ENCODE measurements at places on chromosomes 7 and 10.

- DNase-seq, result no peak
Observed at GRCh38 chr10:48697091-48697490, 12.4 kb downstream of the WDFY4 start.

- no peak for DNase-seq
Observed at GRCh38 chr10:127756264-127756663, 19.3 kb downstream of the FOXI2 start.

- no peak for DNase-seq
Observed at GRCh38 chr10:17831341-17831740, 22.2 kb downstream of the MRC1 start.

- DNase-seq, result peak; percentile 74
Observed at GRCh38 chr7:42247301-42247700, 10.3 kb upstream of the GLI3 start.

GRCh38 chr10:47047577-47048525, 136.6 kb downstream of the PTPN20 start:
- peak; percentile 26 for DNase-seq

DNA sequence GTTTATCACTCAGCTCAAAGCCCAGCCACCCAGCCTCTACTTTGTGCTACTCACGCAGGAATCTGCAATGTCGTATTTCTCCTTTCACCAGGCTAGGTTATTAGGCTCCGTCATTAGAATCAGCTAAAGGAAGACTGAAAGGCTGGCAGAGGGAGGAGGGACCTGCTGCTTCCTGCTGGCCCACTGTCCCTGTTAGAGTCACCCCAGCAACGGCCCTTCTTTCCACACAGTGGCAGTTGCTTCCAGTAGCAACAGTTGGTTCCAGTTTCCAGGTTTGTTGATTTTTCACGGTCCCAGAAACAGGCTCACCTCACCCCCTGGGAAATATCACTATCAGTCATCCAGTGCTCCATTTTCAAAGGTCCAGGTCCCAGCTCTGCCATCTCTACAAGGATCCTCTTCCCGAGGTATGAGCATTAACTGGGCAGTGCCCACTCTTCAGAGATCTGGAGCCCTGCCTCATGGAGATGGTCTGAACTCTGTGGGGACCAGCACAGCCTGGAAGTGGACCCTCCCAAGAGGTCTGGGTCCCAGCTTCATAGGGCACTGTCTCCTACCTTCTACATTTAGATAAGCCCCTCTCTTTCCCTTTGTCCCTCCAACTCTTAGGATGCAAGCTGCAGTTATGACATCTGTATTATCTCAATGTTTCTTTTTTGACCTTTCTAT, 15.9 kb downstream of the ODAD2 start:
- DNase-seq, result no peak

DNA sequence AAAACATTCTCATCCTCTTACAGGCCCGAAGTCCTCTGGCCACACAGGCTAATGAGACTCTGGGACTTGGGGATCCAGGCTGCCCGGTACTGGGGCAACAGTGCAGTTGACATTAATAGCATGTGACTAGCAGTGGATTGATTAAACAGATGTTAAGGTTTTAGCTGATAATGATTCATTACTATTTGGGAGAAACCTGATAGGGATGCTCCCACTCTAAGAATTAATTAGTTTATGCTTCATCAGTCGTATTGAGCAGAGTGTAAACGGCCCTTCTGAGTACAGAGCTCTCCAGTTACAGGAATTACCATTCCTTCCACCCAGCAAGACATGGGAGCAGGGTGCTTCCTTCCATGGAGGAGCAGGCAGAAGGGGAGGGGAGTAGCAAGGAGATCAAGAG, 82.7 kb downstream of the RPS24 start:
- DNase-seq, result no peak

- DNase-seq, result peak; percentile 71
Observed at GRCh38 chr7:79471283-79471682, 17.8 kb upstream of the MAGI2 start.

DNA sequence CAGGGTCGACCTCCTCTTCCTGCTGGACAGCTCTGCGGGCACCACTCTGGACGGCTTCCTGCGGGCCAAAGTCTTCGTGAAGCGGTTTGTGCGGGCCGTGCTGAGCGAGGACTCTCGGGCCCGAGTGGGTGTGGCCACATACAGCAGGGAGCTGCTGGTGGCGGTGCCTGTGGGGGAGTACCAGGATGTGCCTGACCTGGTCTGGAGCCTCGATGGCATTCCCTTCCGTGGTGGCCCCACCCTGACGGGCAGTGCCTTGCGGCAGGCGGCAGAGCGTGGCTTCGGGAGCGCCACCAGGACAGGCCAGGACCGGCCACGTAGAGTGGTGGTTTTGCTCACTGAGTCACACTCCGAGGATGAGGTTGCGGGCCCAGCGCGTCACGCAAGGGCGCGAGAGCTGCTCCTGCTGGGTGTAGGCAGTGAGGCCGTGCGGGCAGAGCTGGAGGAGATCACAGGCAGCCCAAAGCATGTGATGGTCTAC, 46.9 kb downstream of the VWA2 start:
- DNase-seq, result no peak

- no peak for DNase-seq
Observed at GRCh38 chr7:44325201-44325671, at the start of gene CAMK2B. TSS of gene CAMK2B (minus strand) at chr7:44325594. CDS start at chr7:44325421, 173 bp downstream.

DNA sequence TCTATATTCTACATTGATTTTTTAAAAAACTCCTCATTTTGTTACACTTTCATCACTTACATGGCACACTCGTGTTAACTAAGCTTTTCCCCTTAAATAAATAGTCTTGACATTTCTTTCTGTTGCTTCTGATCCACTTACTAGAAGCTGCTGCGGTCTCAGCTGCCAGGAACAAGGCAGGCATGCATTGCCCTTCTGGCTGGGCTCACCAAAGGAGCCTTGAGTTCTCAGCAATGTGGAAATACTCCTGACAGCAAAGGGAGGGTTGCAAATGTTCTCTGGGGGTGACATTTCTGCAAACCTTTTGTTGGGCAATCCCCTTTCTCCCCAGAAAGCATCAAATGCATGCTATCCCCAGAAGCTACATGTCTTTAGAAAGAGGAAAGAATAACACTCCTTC, 350.1 kb downstream of the PRPF18 start:
- no peak for DNase-seq

GRCh38 chr7:106216923-106217542, 67.8 kb downstream of the NAMPT start:
- DNase-seq, result no peak

- no peak for DNase-seq
Observed at GRCh38 chr7:143356414-143357050, 6.0 kb downstream of the FAM131B start.

DNA sequence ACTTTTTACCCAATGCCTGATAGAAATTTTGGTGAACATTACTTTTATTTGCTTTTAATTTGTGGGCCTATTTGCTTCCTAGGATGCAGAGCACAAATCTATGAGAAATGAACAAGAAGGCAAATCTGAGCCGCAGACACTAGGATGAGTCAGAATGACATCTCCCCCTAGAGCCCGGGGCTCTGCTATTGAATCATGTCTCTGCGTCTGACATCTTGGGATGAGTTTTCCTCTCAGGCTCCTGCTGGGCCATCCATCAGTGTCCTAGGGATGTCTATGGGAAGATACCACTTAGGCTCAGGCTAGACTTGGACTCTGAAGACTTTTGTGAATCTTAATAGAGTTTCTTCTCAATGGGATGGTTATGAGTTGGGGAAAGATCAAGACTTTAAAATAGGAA, 157.3 kb upstream of the MTPN start:
- peak; percentile 82 for DNase-seq

DNA sequence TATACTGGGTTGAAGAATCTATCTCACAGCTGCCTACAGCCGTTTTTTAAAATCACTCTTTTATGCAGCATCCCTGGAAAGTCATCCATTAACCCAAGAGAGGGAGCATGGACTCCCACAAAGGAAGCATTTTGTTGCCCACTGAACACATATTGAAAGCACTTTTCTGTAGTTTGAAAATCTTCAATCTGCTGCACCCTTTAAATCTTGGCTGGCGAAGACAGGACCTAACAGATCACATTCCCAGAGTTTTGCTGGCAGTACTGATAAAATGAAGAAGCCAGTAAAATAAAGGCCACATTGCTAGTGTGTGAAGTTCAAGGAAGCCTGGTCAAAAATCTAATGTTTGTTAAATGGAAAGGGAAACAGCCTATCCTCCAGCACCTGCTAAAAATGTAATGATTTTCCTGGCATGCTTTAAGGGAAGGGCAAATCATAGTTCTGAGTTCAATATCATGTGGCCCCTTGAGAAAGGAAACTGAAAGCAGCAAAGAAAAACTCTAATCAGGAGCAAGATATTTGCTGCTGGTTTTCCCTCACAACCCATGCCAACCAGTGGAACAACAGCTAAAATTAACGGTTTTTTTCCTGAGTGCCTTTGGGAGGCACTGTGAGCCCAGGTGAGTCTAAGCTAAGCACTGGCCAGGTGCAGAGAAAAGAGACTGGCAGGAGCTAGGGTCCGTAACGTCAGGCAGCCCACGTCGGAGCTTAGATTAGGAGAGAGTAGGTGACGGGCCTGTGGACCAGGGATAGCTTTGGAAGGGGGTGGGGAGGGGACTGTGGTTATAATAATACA, 97.9 kb upstream of the PALS2 start:
- no peak for DNase-seq

GRCh38 chr7:901388-902154, 25.2 kb downstream of the GET4 start:
- DNase-seq, result peak; percentile 100

GRCh38 chr7:120444650-120445049, 171.7 kb downstream of the KCND2 start:
- no peak for DNase-seq

Data from COLO829 (cell line).